Activated CD4-positive, alpha-beta T cell treated with anti-CD3 and anti-CD28 coated beads for 36 hours (primary cell): ENCODE measurements at places on chromosomes 2 and 18. TPM values are rescaled to one million over a fixed set of nuclear protein-coding genes. Genes with fewer than 3 reads are reported as not detected.

DSC3 gene
- 0.02 TPM for total RNA-seq

EVA1A gene
- not detected for total RNA-seq

SPP2 gene
- total RNA-seq = not detected

CDK15 gene
- total RNA-seq = not detected

FBXO15 gene
- total RNA-seq = 1.6 TPM

TSGA10 gene
- 9.4 TPM for total RNA-seq

HAT1 gene
- 88.5 TPM for total RNA-seq

INPP5D gene
- 40.5 TPM for total RNA-seq

AGXT gene
- not detected for total RNA-seq

EMILIN2 gene
- 15.7 TPM for total RNA-seq

CHST10 gene
- total RNA-seq = 5.9 TPM

ANO7 gene
- total RNA-seq = 2.4 TPM

PLEK gene
- total RNA-seq = 0.60 TPM

CRYGC gene
- not detected for total RNA-seq

CASP8 gene
- total RNA-seq = 45.1 TPM

CDH2 gene
- total RNA-seq = not detected

GRCh38 chr18:56289381-56289780 lies 349.0 kb downstream of the TXNL1 start:
- DNase-seq = no peak
- no peaks in the 10 kb centered on the region for H3K27me3 ChIP-seq
- H3K36me3 ChIP-seq = no peaks in the 10 kb centered on the region
- no peak overlapping the region for H3K27ac ChIP-seq
- H3K4me1 ChIP-seq = no peaks in the 10 kb centered on the region
- H3K4me3 ChIP-seq = no peak overlapping the region

DNA sequence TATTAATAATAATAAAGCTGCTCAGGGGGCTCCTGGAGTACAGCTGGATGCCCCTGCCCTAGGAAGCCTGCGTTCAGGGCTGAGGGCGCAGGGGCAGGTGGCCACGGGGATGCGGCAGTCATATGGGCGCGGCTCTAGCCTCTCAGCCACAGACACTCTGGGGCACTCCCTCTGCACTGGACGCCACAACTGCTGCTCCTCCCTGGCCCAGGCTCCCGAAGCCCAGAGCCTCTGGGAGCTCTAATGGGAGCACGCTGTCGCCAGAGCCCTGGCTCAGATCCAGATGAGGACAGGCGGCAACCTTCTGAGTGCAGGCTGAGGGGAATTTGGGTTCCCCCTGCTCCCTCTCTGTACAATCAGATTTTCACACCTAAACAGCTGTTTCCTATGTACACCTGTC lies 93.6 kb downstream of the MTCL1 start:
- no peaks in the 10 kb centered on the region for H3K27me3 ChIP-seq
- no peak overlapping the region for H3K4me3 ChIP-seq
- H3K4me1 ChIP-seq = peaks cover 4% of the 10 kb centered on the region
- H3K27ac ChIP-seq = no peak overlapping the region

DNA sequence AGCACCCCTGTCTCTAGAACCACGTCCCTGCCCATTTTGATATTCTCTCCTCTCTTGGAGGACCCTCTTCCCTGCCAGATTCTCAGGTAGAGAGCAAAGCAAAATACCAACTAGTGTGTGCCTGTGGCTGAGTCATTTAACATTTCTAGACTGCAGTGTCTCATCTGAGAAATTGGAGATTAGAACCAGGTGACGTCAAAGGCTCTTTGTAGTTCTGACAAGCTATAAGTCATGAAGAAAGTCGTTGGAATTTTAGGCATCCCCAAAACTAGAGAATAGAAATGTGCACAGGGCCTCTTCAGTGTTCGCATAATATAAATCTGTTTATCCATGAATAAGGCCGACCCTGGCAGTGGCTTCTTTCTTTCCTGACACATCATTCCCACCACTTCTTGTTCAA lies 74.4 kb upstream of the TANC1 start:
- peaks cover 4% of the 10 kb centered on the region for H3K27me3 ChIP-seq
- DNase-seq = no peak
- no peaks in the 10 kb centered on the region for H3K36me3 ChIP-seq
- no peak overlapping the region for H3K27ac ChIP-seq
- no peak overlapping the region for H3K4me3 ChIP-seq
- peaks cover 5% of the 10 kb centered on the region for H3K4me1 ChIP-seq

DNA sequence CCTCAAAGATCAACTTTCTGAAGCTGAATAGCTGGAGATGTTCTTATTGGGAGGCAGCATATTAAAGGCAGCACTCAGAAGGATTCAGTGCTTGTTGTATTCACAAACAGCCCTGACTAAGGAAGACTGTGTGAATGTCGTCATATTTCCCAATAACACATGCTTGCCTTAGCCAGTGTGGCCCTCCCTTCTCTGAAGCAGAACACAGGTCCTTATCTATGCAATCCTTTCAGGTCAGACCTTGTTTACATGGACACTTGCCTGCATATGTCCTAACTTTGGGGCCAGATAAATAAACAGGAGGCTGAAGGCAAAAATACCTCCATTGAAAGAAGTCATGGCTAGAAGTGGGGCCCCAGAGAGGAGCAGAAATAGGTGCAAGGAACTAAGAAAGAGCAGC lies 97.2 kb downstream of the SLC4A3 start:
- no peak overlapping the region for H3K27ac ChIP-seq
- no peak overlapping the region for H3K4me3 ChIP-seq
- peaks cover 8% of the 10 kb centered on the region for H3K27me3 ChIP-seq
- H3K36me3 ChIP-seq = no peaks in the 10 kb centered on the region
- H3K4me1 ChIP-seq = no peaks in the 10 kb centered on the region

- no peak for DNase-seq
- no peaks in the 10 kb centered on the region for H3K27me3 ChIP-seq
Measured at GRCh38 chr2:120952318-120952717, 216.7 kb downstream of the GLI2 start.

GRCh38 chr2:231371430-231372054 lies 24.0 kb upstream of the B3GNT7 start:
- DNase-seq = no peak
- no peak overlapping the region for H3K4me3 ChIP-seq
- H3K36me3 ChIP-seq = no peaks in the 10 kb centered on the region

- DNase-seq = no peak
- no peaks in the 10 kb centered on the region for H3K4me1 ChIP-seq
- H3K27ac ChIP-seq = no peak overlapping the region
- no peak overlapping the region for H3K4me3 ChIP-seq
- H3K36me3 ChIP-seq = no peaks in the 10 kb centered on the region
- peaks cover 2% of the 10 kb centered on the region for H3K27me3 ChIP-seq
Measured at GRCh38 chr2:26632624-26633185, 8.5 kb downstream of the CIB4 start.

- no peak overlapping the region for H3K27ac ChIP-seq
- H3K4me1 ChIP-seq = no peaks in the 10 kb centered on the region
- no peak for DNase-seq
- H3K36me3 ChIP-seq = no peaks in the 10 kb centered on the region
Measured at GRCh38 chr2:181984060-181984459, 1.6 kb upstream of the PPP1R1C start.

GRCh38 chr2:227826563-227826962 lies 12.9 kb downstream of the CCL20 start:
- H3K27me3 ChIP-seq = peaks cover 8% of the 10 kb centered on the region
- no peak for DNase-seq
- no peaks in the 10 kb centered on the region for H3K36me3 ChIP-seq
- no peak overlapping the region for H3K27ac ChIP-seq
- H3K4me3 ChIP-seq = no peak overlapping the region
- H3K4me1 ChIP-seq = peaks cover 9% of the 10 kb centered on the region

DNA sequence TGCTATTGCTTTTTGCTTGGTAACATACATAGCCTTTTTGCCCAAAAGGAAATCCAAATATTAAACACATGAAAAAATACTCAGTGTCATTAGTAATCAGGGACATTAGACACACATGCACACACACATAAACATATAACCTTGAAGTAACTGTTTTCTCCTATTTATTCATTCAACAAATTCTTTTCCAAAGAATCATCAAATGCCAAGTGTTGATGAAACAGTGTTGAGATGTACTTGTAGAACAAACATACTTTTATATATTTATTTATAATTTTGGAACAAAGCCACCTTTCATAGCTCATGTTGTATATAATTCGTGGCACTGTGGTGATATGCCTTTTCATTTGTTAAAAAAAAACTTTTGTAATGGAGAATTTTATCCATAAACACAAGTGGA lies 81.0 kb downstream of the APLF start:
- H3K27ac ChIP-seq = no peak overlapping the region
- peaks cover 3% of the 10 kb centered on the region for H3K36me3 ChIP-seq
- DNase-seq = no peak
- no peaks in the 10 kb centered on the region for H3K27me3 ChIP-seq
- no peaks in the 10 kb centered on the region for H3K4me1 ChIP-seq
- no peak overlapping the region for H3K4me3 ChIP-seq

GRCh38 chr2:220460257-220460985 lies 833.0 kb downstream of the SLC4A3 start:
- DNase-seq = no peak
- H3K4me3 ChIP-seq = no peak overlapping the region
- no peaks in the 10 kb centered on the region for H3K27me3 ChIP-seq
- no peak overlapping the region for H3K27ac ChIP-seq
- no peaks in the 10 kb centered on the region for H3K36me3 ChIP-seq

DNA sequence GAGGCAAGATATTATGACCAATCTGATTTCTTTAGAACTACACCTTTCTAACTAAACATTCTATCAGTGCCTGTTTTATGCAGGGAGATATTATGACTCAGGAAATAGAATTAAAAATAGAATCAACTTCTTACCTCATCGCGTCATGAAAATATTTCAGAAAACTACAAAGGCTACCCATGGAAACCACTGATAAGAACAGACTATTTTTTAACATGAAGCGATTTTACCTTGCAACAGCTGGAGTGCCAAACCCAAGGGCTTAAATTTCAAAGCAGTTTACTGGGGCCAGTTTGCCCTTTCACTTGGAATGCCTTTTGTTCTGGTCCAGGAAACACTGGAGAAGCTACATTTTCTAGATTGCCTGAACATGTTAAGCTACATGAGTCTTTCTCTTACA lies 304.8 kb upstream of the CCDC68 start:
- no peak overlapping the region for H3K27ac ChIP-seq

DNA sequence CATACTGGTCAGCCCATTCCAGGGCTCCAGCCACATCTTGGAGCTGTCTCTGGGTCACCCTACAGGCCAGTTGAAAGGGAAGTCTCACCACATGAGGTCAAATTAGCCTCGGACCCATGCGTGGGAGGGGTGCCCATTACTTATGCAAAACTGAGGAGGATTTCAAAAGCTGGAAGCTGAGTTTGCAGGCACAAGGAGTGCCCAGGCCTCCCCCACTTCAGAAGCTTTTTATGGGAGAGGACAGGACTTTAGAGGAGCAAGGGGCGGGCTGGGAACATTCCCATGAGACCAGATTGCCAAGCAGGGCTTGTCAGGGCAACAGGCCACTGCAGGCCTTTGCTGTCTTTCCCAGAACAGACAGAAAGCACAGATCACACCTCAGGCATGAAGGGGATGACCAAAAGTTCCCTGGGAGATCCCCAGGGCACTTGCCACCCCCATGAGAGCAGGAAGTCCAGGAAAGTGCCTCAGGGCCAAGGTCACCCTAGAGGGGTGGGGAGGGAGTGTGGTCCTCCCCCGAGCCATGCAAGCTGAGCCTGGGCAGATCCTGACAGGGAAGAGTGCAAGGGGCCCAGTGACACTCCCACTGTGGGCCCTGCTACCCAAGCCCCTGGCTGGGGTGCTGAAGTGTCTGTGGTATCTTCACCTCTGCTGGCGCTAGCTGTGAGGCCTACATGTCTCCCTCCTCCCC lies 267.7 kb downstream of the BCL11A start:
- no peak overlapping the region for H3K27ac ChIP-seq
- no peaks in the 10 kb centered on the region for H3K4me1 ChIP-seq
- peaks cover 2% of the 10 kb centered on the region for H3K27me3 ChIP-seq
- DNase-seq = no peak
- no peaks in the 10 kb centered on the region for H3K36me3 ChIP-seq
- H3K4me3 ChIP-seq = no peak overlapping the region

DNA sequence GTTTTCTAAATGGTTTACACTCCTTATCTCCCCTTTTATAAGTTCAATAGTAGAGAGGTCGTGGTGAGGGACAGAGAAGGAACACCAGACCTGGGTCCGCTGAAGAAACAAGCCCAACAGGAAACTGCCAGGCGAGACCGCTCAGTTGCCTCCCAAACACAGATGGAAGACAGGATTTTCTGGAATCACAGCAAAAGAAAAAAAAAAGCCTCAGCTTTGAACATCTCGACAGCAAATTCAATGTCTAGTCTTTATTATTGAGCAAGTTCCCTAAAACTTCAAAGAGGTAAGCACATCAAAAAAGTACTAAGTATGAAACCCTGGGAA lies 33.5 kb upstream of the GNAL start:
- H3K27ac ChIP-seq = no peak overlapping the region
- H3K4me3 ChIP-seq = no peak overlapping the region
- peaks cover 37% of the 10 kb centered on the region for H3K27me3 ChIP-seq
- peaks cover 3% of the 10 kb centered on the region for H3K4me1 ChIP-seq
- H3K36me3 ChIP-seq = no peaks in the 10 kb centered on the region

- no peak for DNase-seq
- H3K27me3 ChIP-seq = no peaks in the 10 kb centered on the region
Measured at GRCh38 chr2:213089438-213089837, 62.0 kb downstream of the IKZF2 start.

- peaks cover 72% of the 10 kb centered on the region for H3K27me3 ChIP-seq
- H3K4me1 ChIP-seq = peaks cover 40% of the 10 kb centered on the region
- H3K36me3 ChIP-seq = peaks cover 29% of the 10 kb centered on the region
- H3K27ac ChIP-seq = no peak overlapping the region
Measured at GRCh38 chr2:156320486-156321098, 11.9 kb downstream of the NR4A2 start.

DNA sequence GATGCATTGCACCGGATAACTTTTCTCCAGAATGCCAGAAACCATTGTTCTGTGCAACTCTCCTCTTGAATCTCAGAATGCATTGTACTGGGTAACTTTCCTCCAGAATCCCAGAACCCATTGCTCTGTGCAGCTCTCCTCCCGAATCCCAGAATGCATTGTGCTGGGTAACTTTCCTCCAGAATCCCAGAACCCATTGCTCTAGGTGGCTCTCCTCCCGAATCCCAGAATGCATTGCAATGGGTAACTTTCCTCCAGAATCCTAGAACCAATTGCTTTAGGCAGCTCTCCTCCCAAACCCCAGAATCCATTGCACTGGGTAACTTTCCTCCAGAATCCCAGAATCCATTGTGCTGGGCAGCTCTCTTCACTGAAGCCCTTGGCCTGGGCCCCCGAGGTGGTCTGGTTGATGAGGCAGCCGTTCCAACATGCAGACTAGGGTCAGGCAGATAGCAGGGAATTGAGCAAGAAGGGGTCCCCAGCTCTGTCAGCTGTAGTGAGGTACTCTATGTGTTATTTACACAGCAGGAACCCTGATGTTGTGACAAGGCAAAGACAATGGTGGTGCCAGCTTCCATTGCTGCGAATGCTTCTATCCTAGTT lies 9.4 kb downstream of the FOSL2 start:
- peaks cover 89% of the 10 kb centered on the region for H3K36me3 ChIP-seq
- peaks cover 91% of the 10 kb centered on the region for H3K4me1 ChIP-seq
- peak overlapping the region; percentile 51 for H3K27ac ChIP-seq
- DNase-seq = no peak
- peak overlapping the region; percentile 2 for H3K4me3 ChIP-seq

DNA sequence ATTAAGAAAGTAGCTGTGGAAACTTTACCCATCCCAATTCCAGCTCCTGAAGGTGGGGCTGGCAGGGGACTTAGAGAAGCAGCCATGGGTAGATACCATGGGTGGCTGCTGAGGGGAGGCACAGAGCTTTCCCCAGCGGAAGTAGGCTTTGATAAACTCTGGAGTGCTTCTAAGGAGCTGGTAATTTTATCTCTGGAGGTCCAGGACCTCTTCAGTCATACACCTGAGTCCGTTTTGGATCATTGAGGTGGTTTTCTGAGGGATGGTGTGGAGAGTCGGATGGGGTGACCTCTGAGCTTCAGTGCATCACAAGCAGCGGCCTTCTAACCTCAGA lies 36.7 kb upstream of the BMP10 start:
- H3K27ac ChIP-seq = peak overlapping the region; percentile 95
- peak overlapping the region; percentile 46 for H3K4me3 ChIP-seq
- DNase-seq = peak; percentile 29
